ENCODE measurements at places on chromosomes 3 and 15.

DNA sequence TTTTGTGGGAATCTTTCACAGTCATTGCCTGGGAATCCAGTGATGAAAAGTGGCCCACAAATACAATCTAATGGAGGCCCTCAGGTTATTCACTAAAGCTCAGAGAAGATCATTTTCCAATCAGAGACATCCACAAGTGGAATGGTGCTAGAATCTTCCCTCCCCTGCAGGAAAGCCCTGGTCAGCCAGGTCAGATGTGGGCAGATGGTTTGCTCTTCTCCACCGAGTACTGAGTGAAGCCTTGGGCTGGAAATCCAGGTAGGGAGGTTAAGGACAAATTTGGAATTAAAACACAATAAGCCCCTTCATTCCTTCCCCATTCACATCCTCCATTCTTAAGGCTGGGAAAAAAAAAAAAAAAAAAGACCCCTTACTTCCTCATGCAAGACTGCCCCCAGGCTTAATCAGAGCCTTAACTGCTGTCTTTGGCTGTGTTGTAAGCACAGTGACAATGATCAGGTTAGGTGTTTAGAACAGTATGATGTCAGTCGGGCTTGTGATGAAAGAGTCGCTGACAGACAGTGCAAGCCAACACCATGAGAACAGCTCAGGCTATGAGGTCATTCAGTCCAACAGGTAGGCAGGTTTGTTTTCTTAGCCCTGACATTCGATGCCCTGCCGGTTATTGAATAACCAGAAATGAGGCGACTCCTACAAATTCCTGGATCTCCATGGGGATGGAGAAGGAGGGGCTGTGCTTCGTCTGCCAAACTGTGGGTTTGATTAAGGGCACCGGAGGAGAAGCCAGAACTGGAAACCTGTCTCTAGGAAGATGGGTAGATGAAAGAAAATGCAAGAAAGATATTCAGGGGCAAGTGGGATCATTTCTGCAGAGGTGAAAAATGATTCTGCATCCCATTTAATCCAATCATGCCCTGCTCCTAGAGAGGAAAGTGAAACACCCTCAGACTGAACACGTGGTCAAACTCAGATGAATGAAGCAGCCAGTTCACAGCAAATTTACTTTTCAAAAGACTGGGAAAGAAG lies 23.5 kb upstream of the HES1 start:
- no peak for DNase-seq

DNA sequence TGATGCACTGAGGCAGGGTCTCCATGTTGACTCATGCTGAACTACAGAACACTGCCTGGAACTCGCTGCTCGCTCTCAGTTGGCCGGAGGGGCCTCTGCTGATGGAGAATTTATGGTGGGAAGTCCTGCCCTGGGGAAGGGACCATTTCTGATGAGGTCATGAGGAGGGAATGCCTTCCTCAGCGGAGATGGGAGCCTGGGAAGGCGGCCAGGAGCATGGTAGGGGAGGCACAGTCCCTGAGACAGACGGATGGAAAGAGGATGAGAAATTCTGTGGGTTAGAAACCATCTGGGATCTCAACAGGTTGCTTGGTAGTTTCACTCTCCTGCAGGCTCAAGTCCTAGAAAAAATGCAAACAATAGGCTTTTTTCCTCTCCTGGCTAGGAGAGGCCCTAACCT lies 56.8 kb upstream of the TPM1 start:
- DNase-seq = no peak

GRCh38 chr3:49157289-49157688 lies 8.8 kb downstream of the CCDC71 start:
- DNase-seq = no peak

DNA sequence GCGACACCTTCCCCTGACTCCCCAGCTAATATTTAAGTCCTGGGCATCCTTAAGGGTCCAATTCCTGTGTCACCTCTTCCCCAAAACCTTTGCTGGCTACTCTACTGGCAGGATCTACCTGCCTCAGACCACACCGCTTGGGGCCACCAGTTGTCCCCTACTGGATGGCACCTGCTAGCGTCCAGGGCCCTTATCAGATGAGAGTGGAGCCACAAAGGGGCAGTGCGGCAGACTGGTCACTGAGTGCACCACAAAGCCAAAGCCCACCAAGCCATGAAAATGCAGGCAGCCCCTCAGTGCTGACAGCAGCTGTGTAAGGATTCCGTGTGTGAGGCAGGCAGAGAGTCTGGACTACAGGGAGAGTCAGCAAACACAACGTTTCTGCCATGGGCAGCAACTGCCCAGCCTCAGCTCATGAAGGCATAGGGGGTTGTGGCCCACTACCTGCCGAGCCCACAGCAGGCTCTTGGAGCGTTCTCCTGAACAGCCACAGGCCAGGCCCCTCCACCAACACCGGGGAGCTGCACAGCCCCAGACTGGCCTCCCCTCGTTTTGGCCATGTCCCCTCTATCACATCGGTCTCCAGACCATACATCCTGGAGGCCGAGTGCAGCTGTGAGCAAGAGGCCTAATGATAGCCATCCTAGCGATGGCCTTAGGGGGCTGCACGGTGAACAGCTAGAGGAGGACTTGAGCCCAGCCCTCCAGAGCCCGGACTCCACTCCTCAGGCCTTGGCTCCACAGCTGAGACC lies 32.3 kb downstream of the ALDH1L1 start:
- no peak for DNase-seq

DNA sequence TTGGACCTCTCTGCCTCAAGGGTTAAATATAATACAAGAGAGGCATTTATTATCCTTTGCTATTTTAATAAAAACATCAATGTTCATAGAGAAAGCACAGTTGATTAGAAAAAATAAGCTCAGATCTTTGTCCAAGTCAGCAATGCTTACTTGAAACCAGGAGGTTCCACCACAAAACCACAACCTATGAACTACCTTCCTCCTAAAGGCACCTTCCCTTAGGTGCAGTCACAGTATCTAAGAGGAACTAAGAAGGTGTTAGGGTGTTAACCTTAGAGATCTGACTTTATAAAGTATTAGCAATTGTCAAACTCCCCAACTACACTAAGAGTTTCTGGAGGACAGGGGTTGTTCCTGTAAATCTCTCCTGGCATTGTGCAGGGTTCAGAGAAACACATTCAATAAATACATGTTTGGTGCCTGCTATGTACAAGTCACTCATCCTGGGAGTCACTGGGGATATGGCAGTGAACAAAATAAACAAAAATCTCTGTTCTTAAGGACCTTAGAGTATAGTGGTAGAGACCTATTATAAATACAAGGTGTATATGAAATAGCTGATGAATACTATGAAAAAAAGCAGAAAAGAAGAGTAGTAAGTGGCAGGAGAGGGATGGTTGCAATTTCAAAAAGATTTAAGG lies 208.6 kb downstream of the NFKBIZ start:
- no peak for DNase-seq

GRCh38 chr3:56753206-56753820 lies 48.4 kb downstream of the ARHGEF3 start:
- DNase-seq = peak; percentile 29

DNA sequence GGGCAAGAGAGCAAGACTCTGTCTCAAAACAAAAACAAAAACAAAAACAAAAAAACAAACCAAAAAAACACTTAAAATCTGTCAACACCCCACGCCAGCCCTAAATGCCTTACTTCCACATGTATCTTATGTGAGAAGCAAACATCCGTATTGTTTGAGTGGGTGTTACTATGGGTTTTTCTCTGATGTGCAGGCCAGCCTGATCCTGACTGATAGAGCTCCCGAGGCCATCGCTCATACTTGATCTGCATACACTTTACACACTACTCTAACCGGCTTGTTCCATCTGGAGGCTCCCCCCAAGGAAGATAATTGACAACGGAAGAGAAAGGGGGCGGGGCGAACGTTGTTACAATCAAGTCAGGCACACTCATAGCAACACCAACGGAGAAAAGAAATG lies 237.4 kb downstream of the TBL1XR1 start:
- DNase-seq = no peak

DNA sequence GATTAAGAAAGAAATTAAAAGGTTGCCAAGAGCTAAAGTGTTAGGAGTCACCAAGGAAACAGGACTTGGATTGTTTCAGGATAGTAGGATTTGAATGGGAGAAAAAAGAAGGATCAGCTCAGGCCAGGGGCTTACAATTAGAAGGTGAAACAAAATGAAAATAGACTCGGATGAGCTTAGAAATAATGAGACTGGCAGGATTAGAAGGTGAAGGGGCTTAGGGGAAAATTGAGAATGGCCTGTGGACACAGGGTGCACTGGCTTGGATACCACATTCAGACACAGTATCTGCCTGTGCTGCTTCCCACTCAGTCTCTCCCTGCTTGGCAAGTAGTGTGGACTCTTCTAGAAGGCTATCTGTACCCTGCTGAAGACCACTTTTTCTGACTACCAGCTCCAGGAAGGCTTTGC lies 206.1 kb upstream of the ATP10A start:
- no peak for DNase-seq

DNA sequence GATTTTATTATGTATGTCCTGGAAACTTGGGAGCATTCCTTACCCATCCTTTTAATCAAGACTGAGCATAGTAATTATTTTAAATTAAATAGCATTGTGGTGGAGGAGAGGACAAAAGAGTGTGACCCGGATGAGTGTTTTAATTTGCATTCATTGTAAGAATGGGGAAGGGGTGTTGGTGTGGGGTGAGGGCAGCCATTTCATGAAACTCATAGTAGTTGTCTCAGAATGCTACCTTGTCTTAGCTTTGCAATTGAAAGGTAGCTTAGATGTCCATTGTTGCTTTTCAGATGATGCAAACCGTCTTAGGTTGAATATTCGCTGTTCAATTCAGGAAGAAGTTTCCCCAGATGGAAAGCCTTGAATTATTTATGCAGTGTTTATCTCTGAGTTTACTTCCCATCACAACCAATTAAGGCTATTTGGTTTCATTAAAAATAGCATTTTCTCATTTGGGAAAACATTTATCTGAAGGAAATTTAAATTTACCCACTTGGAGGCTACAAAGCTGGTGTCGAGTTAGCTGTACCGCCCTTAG lies 328.4 kb downstream of the FEZF2 start:
- no peak for DNase-seq

DNA sequence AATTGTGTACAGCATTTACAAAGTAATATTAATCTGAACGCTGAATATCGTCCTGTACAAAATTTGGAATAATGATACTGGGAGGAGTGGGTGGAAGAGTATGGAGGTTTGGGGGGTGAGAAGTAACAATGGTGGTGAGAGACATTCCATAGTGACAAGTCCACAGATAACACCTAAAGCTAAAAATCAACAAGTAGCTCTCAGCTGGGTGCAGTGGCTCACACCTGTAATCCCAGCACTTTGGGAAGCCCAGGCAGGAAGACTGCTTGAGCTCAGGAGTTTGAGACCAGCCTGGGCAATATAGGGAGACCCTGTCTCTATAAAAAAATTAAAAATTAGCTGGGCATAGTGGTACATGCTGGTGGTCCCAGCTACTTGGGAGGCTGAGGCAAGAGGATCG lies 5.1 kb downstream of the MRPS25 start:
- no peak for DNase-seq

GRCh38 chr3:21226086-21226485 lies 524.9 kb downstream of the ZNF385D start:
- DNase-seq = no peak

GRCh38 chr3:149783576-149783975 lies 8.8 kb downstream of the ANKUB1 start:
- no peak for DNase-seq
